IMR-90 (cell line): ENCODE measurements at places on chromosomes 16 and 17. TPM values are rescaled to one million over a fixed set of nuclear protein-coding genes. Genes with fewer than 3 reads are reported as not detected.

The CES1 gene
- total RNA-seq: not detected in 2 replicates

The TBC1D3C gene
- not detected in 2 replicates for total RNA-seq

The SCNN1B gene
- total RNA-seq: not detected in 2 replicates

The HS3ST6 gene
- not detected in 2 replicates for total RNA-seq

- DNase-seq: no peak
Measured at GRCh38 chr16:80954985-80955384, 51.7 kb downstream of the CMC2 start.

GRCh38 chr16:66030036-66030435 lies 336.5 kb upstream of the CDH5 start:
- peak; percentile 85 for DNase-seq
